ENCODE measurements at places on chromosomes 7 and 10. TPM values are rescaled to one million over a fixed set of nuclear protein-coding genes. Genes with fewer than 3 reads are reported as not detected.

Gene PNLIPRP3
- not detected for total RNA-seq

Gene INMT
- total RNA-seq: 0.33 TPM

DNA sequence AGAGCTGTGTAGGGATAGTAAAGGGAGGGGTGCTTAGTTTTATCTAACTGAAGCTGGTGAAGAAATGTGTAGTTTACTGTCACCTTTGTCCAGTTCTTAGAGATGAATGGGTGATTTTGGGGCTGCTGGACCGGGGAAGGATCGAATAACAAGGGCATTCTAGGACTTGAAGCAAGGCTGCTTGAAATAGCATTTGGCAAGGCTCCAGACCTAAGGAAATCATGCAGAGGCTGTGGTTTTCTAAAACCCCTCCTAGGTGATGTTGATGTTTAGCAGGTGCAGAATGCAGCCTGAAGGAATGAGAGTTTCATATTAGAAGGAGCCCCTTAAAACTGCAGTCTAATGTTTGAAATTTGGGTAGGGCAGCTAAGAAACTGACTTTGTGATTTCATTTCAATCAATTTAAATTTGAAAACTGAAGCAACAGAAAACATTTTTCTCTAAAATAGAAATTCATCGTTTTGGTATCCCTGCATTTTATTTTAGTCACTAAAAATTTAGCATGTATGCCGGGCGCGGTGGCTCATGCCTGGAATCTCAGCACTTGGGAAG, 68.5 kb downstream of the TET1 start:
- DNase-seq: no peak

- DNase-seq: no peak
Measured at GRCh38 chr7:137304624-137305235, 38.8 kb downstream of the PTN start.

Gene ABCB4
- 0.69 TPM for total RNA-seq

Gene ACTL6B
- total RNA-seq: not detected

GRCh38 chr10:93941606-93942005, 47.8 kb downstream of the SLC35G1 start:
- no peak for DNase-seq

DNA sequence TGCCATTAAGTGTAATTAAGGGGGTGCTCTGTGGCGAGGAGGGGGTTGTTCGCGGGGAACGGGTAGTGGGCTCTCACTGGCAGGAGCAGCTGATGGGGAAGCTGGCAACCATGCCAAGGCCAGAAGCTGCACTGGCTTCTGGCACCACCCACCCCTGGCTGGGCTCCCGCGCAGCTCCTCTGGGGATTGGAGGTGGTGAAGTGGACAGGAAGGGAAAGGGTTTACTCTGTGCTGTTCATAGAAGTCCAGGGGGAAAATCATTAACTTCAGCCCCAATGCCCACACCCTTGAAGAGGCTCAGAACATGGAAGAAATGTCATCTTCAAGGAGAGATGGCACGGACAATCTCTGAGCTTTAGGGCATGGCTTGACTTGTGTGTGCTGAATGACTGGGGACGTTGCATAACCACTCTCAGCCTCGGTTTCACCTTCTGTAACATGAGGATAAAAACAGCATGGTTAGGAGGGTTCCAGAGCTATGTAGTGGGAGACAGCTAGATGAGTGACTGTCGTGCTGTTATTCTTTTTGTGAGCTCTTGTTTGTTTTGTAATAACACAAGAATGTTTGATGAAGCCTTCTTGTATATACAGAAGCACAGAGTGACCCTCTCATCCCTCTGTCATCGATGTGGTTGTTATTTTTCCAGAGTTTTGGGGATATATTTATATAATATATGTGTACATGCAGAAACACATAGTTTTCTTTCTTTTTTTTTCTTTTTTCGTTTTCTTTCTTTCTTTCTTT, 29.9 kb downstream of the KAZALD1 start:
- no peak for DNase-seq

GRCh38 chr7:30420662-30421061, 57.9 kb downstream of the NOD1 start:
- DNase-seq: no peak

- no peak for DNase-seq
Measured at GRCh38 chr7:143181349-143181748, 1.9 kb upstream of the TAS2R39 start.

Gene CFTR
- not detected for total RNA-seq

DNA sequence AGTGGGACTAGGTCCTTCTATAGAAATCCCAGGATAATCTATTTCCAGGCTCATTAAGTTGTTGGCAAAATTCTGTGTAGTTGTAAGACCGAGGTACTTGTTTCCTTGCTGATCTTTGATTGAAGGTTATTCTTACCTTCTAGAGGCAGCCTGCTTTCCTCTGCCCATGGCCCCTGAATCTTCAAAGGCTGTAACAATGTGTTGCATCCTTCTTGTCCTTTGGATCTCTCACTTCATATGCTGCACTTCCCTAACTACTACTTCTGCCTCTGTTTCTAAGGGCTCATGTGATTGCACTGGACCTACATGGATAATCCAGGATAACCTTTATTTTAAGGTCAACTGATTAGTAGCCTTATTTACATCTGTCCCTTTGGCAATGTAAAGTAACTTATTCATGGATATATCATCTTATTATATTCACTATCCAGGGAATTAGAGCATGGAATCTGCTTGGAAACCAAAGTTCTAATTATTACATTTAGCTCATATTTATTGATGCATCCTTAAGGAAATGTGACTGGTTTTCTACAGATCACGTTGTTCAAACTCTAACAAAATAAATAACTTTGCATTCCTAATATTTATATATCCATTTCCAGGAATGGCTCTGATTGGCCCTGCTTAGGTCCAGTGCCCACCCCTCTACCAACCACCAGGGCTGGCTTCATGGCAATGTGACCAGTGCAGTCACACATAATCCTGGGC, 85.6 kb downstream of the IMMP2L start:
- DNase-seq: no peak

DNA sequence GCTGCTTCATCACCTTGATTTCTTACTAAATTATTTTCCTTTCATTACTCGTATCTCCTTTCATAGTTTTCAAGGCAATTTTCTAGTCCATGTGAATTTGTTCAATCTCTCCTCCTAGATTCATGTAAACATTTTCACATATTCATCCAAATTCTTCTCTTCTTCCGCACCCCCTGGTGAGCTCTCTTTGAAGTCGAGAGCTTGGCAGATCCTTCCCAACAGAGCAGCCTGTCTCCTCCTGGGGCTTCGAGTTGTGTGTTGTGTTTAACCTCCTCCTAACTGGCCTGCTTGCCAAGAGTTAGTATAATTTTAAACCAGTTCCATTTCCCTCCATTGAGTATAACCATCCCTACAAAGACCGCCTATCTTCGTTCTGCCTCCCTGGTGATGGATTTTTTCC, 272.4 kb upstream of the CELF2 start:
- no peak for DNase-seq

DNA sequence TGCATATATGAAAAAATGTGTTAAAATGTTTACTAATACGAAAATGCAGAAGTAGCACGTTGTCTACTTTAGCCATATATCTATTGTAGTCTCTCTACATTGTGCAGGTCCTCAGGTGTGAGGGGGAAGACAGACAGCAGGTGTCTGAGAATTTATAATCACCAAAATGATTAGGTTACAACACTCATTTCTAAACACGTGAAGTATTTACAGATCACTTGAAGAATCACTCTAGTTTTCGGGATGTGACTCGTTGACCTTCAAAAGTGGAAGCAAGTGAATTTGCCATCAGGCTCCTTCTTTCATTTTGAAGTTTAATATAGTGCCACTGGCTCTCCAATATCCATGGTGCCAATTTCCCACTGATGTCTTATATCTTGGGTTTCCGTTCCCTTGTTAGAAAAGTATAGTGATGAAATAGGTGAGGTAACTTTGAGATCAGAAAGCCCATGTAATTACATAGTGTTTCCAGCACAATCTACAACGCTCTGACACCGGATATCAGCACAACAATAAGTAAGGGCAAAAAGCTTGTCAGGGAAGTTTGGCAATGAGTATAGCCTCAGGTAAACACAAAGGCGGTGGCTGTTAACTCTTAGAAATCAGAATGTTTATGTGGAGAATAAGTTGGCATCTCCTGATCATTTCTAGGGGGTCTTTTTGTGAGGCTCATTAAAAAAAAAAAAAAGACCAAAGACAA, 57.5 kb upstream of the SP4 start:
- DNase-seq: no peak

GRCh38 chr10:7397049-7398035, 13.5 kb downstream of the SFMBT2 start:
- DNase-seq: no peak

Gene FRMPD2
- total RNA-seq: not detected

Gene XPNPEP1
- total RNA-seq: 98.8 TPM

- DNase-seq: no peak
Measured at GRCh38 chr10:117411479-117412399, 36.5 kb upstream of the PDZD8 start.

DNA sequence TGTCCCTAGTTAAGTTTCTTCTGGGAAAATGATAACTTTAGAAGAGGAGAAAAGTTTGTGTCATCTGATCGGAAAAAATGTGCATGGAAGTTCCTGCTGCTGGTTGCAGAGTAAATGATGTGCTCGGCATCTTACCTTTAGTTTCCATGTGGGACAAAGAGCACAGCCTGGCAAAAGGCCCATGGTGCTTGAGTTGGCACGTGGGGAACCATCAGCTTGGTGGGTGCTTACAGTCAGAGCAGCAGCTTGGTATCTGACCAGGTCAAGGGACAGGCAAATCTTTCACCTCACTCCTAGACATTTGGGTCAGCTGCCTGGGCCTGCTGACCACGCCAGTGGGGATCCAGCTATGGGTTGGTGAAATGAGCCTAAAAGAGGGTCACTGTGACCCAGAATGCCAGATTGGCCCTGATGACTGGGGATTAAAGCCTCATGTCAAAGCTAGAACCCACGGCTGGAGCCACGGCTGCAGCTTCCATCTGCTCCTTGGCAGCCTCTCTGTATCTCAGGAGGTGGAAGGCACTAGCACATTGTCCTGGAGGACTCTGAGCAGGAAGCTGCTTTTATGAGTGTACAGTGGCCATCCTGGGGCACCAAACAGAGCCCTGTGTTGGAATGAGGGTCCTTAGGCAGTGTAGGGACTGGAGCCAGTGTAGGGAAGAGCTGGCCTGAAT, 24.7 kb downstream of the VWC2 start:
- DNase-seq: no peak

DNA sequence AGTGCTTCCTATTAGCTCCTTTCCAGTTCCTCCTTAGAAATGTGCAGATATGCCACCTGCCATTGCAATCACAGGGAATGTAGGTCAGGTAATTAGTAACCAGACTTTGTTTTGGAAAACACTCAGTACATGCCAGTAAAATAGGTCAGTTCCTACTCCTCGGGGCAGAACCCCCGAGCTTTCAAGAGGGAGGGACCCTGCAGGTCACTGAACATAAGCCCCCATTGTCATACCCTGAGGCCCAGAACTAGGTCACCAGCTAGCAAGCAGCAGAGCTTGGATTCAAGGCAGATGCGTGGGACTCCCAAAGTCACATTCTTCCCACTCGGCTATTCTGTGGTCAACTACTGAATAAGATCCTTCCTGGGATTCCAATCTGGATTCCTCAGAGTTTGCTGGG, 104.8 kb downstream of the PPP1R3C start:
- no peak for DNase-seq

DNA sequence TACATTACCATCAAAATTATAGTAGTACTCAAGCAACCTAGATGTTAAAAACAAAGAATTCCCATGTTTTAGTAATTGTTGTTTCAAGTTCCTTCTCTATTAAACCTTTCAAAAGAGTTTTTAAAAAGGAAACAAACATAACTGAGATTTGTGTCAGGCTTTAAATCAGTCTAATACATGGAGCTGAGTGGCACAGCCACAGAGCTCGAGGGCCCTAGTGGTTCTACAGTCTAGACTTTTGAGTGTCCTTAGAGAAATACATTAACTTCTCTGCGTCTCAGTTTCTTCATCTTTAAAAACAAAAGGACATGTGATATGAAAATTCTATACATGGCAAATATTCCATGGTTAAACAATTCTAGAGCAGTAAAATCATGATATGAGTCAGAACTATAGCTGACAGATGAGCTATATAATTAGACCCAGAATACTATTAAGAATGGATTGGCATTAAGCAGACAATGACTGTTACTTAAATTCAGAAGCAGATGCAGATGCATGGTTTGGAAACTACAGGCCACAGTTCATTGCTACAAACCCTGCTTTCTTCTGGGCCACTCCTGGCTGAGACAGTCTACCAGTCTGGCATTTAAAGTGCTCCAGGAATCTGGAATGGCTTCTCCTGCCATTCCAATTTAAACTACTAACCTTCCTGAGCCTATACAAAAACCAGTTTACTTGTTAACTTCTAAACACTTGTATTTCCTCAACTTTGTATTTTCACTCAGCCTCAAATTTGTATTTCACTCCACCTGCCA, 77.4 kb downstream of the EPC1 start:
- DNase-seq: no peak

Gene CTNNA3
- total RNA-seq: not detected

- peak; percentile 49 for DNase-seq
Measured at GRCh38 chr7:139643951-139644585, 120.6 kb downstream of the CLEC2L start.

- DNase-seq: no peak
Measured at GRCh38 chr10:58319599-58319998, 15.2 kb upstream of the UBE2D1 start.

Gene OGDHL
- total RNA-seq: not detected

Gene ZNF518A
- total RNA-seq: 27.7 TPM

Gene NACAD
- total RNA-seq: 1.1 TPM

DNA sequence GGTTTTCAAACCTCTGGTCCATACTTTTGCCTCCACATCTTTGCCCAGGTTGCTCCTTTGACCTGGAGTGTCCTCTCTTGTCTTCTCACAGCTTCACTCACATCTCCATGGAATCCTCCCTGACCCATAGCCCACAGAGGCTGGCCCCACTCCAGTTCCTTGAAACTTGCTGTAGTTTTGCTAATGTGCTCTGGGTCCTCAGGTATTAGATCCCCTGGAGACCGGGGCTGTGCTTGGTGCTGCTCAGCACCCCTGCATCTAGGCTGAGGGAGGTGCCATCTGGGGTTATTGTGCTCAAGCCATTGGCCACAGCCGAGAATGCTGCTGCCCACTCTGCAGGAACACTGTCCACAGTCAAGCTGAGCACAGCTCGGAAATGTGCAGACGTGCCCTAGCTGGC, 16.5 kb downstream of the KNDC1 start:
- DNase-seq: no peak

Gene PDE1C
- total RNA-seq: 0.39 TPM

Measured in natural killer cell treated with Interleukin-12 subunit alpha and Interleukin-12 subunit beta and Interleukin-15 and Interleukin-18, amount 100 ng/mL, for 72 hours (primary cell).